Activated CD4-positive, alpha-beta T cell treated with anti-CD3 and anti-CD28 coated beads for 48 hours (primary cell): ENCODE measurements at places on chromosomes 16 and 17.

GRCh38 chr16:79089735-79090284, 510.7 kb downstream of the MAF start:
- DNase-seq = peak; percentile 77

- no peak for DNase-seq
Measured at GRCh38 chr17:17738901-17739300, 57.6 kb downstream of the RAI1 start.

DNA sequence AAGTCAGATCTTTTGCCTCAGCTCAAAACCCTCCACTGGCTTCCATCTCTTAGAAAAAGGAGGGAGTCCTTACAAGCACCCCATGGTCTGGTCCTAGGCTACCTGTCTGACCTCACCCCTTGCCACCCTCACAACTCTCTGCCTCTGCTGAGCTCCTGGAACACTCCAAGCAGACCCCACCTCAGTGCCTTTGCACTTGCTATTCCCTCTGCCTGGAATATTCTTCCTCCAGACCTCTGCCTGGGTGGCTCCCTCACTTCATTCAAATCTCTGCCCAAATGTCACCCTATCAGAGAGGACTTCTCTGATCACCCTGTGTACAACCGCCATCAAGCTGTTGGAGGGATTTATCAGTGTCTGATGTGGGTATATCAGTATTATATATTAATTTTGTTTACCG, 37.4 kb downstream of the PMFBP1 start:
- no peak for DNase-seq

DNA sequence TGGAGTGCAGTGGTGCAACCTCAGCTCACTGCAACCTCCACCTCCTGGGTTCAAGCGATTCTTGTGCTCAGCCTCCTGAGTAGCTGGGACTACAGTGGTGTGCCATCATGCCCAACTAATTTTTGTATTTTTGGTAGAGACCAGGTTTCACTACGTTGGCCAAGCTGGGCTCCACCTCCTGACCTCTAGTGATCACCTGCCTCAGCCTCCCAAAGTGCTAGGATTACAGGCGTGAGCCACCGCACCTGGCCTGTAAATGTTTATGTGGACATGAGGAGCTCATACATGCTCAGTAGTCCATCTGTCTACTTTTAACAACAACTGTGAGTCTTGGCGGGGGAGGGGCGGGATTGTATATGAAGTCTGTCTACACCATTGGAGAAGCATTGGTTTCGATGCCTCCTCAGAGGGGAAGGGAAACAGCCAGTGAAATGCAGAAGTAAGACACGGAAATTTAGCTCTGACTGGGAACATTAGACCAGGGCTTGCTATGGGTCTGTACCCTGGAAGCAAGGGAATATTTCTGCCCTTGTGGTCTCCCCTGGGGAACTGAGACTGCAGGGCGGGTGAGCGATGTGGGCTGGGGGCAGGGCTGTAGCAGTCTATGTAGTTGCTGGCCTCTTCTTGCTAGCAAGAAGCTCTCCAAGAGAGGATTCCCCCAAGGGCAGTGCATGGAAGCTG, 9.3 kb downstream of the NUBP1 start:
- DNase-seq = no peak

- DNase-seq = no peak
Measured at GRCh38 chr17:71975331-71975801, 145.5 kb upstream of the SOX9 start.

DNA sequence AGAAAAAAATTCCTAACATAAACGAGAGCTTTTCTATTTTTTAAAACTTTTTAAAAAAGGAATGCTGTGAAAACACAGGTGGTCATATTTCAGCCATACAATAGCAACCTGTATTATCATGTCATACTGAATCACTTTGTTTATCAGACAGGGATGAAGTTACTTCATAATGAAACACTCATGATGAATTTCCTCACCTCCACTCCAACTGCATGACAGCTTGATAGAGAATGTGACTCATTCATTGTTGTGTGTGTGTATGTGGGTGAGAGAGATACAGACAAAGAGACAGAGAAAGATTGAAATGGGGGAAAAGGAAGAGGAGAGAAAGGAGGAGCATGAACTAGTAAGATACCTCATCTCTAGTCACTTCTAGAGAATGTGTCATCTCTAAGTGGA, 109.0 kb downstream of the SYCE1L start:
- DNase-seq = no peak

DNA sequence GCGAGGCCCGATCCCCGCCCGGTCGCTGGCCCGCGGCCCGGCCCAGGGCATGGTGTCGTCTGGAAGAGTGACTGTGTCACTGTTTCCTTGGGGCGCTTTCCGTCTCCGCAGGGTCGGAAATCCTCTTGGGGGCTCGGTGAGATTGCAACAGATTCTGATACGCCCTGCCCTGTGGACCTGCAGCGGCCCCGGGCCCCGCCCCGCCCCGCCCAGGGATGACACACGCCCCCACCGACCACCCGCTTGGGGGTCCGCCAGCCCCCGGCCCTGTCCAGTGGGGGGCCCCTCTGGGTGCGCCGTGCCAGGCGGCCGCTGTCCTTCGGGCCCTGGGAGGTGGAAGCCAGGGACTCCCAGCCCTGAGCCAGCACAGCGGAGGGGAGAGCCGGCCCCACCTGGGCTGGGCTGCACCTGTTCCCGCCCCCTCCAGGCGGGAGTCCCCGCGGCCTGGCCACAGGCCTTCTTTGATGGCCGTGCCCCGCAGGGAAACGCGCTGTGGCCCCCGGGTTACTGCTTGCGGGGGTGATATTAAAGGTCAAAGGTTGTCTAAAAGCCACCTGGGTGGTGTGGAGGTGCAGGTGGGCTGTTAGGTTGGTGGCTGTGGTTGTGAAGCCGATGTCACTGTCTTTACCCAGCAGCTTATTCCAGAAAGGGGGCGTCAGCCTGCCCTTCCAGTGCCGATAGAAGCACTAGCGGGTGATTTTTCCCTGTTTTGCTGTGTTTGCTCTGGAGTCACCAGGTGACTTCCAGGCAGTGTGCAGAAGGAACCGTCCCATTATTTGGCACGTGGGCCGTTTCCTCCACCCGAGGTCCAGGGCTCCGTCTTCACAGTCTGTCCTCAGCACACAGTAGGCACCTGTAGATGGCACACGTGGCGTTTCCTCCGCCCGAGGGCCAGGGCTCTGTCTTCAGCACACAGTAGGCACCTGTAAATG, 752 bp downstream of the TBC1D24 start:
- peak; percentile 46 for DNase-seq

- no peak for DNase-seq
Measured at GRCh38 chr16:81466356-81466980, 21.9 kb downstream of the CMIP start.

- DNase-seq = no peak
Measured at GRCh38 chr17:45038728-45039634, 12.5 kb downstream of the DCAKD start.

- DNase-seq = no peak
Measured at GRCh38 chr17:62757500-62757951, 50.6 kb downstream of the MARCHF10 start.

DNA sequence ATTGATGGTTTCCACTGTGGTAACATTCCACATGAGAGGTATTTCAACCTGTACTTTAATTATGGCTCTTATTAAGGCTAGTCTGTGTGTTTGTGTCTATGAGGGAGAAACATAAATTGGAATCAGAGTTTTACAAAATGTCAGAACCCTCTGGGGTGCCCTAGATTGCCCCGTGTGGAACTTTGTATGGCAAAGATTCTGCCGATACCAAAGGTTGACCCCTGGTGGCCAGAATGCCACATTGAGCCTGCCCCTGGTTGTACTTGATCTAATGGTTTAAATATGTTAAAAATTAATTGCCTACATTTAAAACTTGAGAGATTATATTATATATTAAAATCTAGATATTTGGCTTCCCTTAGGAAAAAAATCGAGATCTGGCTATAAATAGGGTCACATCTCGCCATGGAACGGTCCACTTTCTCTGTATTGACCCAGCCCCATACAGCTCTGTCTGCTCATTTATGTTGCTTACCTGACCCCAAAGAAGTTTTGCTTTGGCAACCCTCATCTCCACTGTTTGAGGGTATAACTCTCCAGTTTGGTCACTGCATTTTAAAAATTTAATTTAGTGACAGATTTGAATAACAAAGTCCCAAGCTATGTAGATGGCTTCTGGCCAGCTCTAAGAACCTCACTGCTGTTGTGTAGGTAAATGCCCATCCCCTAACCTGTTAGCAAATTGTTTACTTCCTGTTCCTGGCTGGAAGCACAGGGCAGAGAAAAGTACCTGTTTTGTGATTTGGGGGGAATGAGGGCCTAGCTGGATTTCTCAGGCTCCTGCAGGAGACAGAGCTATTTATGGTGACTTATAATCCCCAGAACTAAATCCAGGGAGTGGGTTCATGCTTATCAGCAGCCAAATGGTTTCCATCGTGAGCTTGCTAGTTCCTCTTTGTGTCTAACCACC, 95.0 kb downstream of the PLCG2 start:
- peak; percentile 73 for DNase-seq

DNA sequence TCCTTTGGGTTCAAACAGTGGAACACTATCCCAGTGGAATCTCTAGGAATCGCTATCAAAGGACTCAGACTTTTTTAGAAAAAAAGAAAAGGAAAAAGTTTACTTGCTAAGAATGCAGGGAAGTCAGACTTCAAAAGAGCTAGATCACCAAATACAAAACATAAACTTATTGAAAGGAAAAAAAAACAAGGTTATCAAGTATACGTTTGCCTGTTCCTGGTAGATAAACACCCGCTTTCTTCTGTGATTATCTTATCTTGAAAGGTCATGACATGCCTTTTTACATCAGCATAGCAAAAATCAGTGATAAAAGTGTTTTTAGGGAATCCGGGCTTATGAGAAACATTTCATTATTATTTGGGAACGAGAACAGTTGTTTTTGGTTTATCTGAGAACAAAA, 129.3 kb upstream of the TMEM97 start:
- DNase-seq = no peak

DNA sequence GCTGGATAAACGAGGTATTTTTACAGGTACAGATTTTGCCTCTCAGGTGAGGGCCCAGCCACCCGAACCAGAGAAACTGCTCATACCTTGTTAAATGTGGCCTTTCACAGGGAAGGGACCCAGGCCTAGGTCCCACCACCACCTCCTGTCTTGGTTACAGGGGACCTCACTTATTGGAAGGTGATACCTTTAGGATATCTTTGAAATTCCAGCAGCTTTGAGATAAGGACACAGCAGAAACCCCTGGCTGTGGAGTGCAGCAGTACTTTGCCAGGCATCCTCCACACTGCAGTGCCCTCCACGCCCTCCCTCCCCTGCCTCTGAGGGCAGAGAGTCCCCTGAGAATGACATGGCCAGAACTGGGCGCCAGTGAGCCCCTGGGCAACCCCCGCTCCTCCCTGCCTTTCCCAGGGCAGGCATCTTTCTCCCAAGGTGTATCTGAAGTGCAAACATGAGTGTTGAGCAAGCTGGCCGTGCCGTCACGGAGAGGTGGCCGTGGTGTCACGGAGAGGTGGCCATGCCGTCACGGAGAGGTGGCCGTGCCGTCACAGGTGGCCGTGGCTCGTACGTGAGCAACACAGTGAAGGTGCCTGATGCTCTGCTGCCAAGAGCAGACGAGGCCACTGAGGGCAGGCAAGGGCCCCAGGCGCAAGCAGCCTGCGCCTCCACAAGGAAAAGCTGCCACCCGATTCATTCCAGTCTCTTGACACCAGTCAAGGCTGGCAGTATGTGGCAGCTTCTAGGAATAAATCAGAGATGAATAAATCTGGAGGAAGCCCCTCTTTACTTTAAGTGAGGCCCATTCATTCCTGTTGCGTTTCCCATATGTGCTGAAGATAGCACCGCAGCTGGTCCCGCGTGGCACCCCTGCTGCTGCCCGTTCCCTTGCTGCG, 134.5 kb upstream of the CHMP6 start:
- DNase-seq = peak; percentile 31

DNA sequence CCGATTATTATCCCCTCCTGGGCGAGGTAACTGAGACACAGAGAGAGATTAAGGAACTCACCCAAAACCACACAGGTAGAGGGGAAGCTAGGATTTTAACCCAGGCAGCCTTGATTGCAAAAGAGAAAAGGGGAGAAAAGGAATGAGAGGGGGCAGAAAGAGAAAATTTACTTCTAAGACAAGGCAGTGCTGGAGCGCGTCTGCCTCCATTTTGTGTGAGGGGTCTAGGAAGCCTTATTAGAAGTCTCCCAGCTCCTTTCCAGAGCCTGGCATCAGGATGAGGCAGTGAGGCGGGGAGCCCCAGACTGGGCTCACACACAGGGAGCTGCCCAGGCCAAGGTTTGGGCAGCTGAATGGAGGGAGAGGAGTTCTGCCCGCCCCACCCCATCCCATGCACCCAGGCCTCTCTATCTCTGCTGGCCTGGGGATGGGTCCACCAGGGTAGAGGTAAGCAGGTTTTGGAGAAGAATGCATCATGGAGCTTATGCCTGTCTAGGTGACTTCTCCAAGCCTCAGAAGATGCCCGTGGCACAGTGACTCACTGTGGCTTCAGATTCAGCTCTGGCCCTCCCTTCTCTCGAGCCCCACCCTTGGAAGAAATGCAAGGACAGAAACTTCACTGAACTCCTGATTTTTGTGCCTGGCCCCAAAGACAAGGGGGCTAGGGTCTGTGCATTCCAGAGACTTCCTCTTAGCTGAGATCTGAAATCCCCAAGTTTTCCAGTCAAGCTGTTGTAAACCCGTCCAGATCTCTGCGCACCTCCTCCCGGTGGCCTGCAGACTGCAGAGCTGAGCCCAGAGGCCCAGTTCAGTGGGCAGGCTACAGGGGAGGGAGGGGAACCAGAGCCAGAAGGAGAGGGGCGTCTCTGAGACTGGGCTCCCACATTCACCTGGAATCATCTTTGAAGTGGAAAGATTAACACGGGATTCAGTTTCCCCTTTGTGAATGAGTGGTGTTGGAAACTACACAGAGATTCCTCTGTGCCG, 95.1 kb upstream of the CDH5 start:
- DNase-seq = no peak
